Left ventricle myocardium superior (tissue), 1 donor: ENCODE measurements at places on chromosomes 7 and 10.

DNA sequence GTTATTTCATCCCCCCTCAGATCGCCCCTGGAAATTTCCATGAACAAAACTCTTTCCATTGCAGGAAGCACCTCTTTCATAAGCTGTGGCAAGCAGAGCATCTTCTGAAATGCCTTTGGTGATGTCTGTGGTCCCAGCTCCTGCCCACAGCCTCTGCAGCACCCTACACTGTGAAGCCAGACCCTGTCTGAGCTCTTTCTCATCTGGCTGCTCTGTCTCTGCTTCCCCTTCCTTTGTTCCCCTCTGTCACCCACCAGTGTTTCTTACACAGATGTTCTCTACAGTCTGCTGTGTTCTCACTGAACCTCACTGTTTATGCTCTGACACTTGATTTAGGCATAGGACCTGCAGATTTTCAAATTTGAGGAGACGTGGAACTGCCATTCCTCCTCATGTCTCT, 1.9 kb upstream of the TAS2R39 start:
- DNase-seq, result no peak

DNA sequence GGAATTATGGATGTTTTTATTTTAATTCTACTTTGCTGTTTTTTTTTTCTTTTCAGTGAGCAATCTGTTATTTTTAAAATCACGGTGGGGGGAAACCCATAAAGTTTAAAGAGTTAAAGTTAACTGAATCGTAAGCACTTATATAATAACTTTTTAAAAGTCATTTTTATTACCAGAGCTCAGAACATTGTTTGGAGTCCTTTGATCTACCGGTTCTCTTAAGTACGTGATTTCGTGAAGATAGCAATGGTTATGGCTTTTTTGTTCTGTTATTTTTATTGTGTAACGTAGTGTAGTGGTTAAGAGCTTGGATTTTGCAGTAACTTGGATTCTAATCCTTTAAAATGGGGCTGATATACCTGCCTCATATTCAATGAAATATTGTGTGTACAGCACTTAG, 57.4 kb downstream of the NHLRC2 start:
- no peak for DNase-seq

DNA sequence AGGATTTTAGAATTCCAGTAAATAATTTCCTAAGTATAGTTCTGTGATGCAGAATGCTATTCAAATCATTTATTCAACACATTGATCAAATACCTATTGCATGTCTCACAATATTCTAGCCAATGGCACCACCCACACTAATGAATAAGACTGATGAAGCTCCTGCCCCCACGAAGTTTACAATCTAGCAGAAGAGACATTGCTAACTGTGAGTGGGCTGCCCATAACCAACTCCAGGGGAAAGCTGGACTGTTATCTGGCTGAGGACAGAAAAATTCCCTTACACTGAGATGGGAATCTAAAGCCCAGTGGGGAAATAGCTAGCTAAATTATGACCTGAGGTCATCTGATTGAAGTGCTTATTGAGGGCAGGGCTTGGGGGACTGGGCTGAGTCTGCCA, 128.8 kb upstream of the LYZL2 start:
- no peak for DNase-seq

- DNase-seq, result no peak
Observed at GRCh38 chr10:69800109-69800508, 1.6 kb upstream of the COL13A1 start.

GRCh38 chr7:90654718-90655427, 58.8 kb downstream of the CDK14 start:
- no peak for DNase-seq

GRCh38 chr7:52030722-52031121, 714.1 kb upstream of the COBL start:
- DNase-seq, result no peak

- no peak for DNase-seq
Observed at GRCh38 chr7:66575398-66575797, 53.3 kb upstream of the KCTD7 start.

DNA sequence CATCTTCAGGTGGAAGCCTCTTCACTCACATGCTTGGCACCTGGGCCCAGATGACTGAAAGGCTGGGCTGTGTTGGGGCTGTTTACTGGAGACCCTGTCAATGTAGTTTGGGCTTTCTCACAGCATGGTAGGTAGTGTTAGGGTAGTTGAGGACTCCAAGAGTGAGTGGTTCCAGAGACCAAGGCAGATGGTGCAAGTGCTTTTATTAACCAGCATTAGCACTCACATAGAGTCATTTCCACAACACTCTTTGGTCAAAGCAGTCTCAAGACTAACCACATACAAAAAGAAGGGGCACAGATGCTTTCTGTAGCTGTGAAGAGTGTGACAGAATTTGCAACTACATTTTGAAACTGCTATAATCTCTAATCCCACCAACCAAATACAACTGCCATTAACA, 135.0 kb downstream of the RTKN2 start:
- no peak for DNase-seq

DNA sequence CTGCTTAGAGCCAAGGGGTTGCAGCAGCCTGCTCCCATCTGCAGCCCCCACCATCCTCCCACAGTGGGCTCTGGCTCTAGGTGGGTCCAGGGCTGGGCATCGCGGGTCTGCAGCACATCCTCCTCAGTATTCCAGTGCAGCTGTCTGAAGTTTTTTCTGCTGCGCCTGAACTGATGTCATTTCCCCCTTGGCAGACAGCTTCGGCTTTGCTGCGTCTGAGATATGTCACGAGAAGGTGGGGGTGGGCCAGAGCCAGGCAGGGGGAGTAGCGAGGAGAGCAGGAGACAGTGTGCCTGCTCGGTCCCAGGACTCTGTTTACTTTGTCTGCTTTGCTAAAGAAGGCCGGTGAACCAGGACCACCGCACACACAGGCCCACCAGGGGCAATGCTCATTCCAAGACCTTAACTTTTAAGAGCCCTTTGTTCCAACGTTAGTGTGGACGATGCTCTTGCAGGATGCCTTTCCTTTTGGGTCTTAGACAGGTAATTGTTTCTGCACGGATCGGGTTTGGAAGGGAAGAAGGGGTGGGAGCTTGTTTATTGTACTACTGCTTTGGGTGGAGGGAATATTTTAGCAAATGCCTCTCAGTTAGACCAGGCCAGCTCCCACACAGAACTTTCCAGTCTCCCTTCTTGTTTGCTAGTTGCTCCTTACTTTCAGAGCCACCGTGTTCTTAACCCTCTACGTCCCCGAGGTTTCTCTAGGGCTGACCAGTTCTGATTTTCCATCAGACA, 32.4 kb downstream of the WBP1L start:
- peak; percentile 85 for DNase-seq

DNA sequence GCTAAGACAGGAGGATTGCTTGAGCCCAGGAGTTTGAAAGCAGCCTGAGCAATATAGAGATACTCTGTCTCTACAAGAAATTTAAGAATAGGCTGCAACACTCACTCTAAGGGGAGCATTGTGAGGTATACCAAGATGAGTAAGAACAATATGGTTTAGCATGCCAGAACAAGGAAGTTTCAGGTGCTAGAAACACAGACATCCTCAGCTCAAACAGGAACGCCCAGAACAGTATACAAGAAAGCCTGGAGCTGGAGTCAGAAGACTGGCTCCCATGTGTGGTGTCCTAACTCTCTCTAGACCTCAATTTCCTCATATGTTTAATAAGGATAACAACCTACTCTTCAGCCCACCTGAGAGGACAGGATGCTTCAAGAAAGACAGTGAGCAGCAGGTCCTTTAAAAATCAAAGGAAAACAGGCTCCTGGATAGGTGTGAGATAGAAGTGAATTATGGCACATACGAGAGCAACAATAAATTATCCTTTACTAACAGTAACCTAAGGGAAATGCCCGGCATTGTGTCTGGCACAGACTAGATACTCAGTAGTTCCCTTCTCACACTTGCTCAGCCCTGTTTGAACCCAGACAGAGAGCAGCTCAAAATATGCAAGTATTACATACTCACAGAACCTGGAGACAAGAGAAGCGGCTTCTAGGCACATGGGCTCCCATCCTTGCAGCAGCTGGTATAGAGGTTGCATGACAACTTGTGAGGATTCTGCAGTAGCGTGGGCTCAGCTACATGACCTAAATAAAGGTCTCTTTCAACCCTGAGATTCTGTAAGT, 45.4 kb downstream of the KAT6B start:
- no peak for DNase-seq

GRCh38 chr7:41103331-41103730, 599.6 kb downstream of the INHBA start:
- DNase-seq, result no peak

DNA sequence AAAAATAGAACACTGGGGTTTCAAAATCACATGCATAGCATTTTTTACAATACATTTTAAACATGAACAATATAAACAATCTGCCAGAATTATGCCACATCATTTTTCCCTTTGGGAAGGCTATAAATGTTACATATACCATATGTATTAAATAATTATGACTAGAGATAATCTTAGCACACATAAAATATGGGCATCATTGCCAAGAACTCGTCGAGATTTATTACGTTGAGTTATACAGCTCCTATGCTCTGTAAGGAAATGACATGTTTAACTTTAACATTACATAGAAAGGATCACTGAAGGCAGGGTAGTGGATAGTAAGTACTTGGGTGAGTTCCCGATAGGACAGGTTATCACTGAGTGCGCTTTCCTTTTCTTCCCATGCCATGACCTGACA, 267.8 kb downstream of the PARD3 start:
- DNase-seq, result no peak

DNA sequence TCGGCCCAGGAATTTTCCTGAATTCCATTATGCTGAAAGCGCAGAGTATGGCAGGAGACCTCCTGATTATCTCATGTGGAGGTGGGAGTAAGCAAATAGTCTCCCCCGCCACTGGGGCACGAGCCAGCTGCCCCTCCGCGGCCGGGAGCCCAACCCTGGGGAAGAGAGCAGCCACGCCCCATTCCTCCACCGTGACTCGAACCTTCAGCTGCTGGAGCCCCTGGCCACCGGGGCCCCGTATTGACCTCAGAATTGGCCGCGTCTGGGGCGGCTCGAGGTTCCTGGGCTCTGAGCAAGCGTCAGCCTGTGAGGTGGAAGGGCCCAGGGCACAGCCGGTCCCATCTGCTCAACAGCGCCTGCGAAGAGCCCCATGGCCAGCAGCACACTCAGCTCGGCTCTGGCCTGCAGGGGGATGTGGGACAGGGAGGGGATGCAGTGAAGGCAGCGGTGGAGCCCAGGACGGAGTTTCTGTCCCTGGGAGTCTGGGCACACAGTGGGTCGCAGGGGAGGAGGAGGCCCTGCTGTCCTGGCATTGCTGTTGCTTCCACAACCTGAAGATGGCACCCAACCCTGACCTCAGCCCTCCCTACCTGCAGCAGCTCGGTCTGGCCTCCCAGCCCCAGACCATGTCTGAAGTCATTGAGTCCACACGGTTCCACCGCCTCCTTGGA, 97.8 kb downstream of the CHST15 start:
- DNase-seq, result peak; percentile 54

DNA sequence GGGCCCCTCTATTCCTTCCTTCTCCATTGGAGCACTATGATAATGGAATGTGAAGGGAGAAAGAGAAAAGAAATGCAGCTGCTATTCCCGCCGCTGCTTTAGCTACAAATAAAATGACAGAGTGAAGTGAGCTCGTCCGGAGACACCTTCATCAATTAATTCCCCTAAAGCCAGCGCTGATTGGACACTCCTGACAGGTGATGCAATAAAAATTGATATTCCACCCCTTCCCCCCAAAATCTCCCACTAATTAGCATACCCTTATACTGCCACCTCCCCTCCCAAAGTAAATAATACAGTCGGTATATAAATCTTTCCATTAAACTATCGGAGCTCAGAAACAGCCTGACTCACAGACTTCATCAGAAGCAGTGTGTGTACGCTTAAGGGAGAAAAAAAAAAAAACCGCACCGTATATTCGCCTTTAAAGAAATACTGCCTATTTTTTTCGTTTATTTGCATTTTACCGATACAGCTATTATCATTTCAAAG, 7.3 kb downstream of the SKIDA1 start:
- no peak for DNase-seq

- DNase-seq, result no peak
Observed at GRCh38 chr7:9217204-9217603, 783.8 kb downstream of the NXPH1 start.

GRCh38 chr10:102714621-102715455, at the start of gene SFXN2:
Gene SFXN2 (plus strand): TSS chr10:102714636. CDS start chr10:102726637, 12,001 bp downstream.
- DNase-seq, result no peak

DNA sequence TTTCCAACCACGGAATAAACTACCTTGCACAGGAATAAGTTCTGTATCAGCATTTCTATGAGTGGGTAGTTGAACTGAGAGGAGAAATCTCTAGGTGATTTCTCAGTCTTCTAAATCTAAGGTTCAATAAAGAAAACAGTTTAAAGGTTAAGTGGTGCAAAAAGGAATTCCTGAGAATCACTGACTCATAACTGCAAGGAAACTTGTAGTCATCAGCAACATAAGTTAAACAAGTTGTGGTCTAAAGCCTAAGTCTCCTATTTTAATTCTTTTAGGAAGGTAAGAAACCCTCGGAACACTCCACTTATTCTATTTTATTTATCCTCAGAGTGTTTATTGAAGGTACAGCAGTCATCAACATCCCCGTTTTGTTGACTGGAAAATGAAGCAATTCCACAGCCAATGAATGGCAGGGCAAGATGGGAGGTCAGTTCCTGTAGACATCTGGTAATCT, 92.4 kb upstream of the PIK3CG start:
- no peak for DNase-seq

DNA sequence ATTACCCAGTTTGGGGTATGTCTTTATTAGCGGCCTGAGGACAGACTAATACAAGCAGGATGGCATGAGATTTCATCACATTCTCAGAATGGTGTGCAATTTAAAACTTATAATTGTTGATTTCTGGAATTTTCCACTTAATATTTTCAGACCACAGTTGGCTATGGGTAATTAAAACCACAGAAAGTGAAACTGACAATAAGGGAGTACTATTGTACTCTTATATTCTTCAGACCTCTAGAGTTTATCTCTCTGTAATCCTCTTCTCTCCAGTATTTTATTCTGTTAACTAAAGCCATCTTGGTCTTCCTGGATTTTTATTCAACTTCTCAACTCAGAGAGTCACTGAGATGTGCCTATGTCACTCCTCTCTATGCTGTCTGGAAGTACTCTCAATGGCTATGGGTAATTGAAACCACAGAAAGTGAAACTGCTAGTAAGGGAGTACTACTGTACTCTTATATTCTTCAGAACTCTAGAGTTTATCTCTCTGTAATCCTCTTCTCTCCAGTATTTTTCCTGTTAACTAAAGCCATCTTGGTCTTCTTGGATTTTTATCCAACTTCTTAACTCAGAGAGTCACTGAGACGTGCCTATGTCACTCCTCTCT, 118.3 kb downstream of the PPP1R17 start:
- DNase-seq, result no peak

DNA sequence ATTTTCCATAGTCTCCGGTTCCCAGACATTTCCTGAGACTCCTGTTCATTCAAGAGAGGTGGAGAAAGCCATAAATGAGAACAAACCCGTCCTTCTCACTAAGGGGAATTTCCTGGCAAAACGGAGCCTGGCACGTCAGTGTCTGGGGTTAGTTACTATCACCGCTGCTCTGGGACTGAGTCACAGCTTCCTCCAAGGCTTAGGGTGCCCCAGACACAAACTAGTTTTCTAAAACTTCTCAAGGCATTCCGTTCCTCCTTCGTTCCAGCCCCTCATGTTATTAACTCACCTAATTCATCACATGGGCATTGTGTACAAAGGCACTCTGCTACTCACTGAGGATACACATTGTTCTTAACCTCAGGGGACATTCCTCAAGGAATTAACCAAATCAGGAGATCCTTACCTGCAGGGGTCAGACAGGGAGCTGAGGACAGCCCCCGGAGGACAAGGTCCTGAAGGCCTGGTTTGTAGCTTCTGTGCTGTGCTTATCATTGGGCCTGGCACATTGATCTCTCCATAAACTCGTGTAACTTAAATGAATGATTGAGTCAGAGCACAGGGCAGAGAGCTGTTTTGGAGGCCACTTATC, 103.0 kb upstream of the KLF6 start:
- DNase-seq, result no peak
